ENCODE measurements at places on chromosomes 5 and 9.

GRCh38 chr9:16864649-16865434 lies 5.6 kb downstream of the BNC2 start:
- no peak for DNase-seq

GRCh38 chr5:173498739-173499470 lies 117.5 kb downstream of the BOD1 start:
- peak; percentile 39 for DNase-seq

DNA sequence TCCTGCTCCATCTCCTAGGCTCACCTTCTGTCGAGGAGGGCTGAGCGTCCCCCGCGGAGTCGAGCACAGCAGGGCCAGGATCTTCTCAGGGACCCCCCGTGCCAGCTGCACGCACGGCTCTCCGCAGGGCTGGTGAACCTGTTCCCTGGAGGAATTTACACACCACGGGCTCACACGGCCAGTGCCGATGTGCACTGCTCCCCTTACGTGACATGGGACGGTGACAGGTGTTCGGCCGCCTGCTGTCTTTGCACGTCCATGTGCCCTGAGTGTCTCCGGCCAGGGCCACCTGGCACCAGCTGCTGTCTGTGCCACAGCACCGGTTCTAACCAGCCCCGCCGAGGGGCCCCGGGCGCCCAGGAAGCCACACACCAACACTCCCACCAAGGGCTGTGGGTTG lies 8.7 kb upstream of the AGPAT2 start:
- DNase-seq: no peak

GRCh38 chr5:132774406-132774805 lies 2.6 kb downstream of the SEPTIN8 start:
- DNase-seq: no peak

GRCh38 chr5:76762484-76762883 lies 46.6 kb downstream of the F2R start:
- no peak for DNase-seq

DNA sequence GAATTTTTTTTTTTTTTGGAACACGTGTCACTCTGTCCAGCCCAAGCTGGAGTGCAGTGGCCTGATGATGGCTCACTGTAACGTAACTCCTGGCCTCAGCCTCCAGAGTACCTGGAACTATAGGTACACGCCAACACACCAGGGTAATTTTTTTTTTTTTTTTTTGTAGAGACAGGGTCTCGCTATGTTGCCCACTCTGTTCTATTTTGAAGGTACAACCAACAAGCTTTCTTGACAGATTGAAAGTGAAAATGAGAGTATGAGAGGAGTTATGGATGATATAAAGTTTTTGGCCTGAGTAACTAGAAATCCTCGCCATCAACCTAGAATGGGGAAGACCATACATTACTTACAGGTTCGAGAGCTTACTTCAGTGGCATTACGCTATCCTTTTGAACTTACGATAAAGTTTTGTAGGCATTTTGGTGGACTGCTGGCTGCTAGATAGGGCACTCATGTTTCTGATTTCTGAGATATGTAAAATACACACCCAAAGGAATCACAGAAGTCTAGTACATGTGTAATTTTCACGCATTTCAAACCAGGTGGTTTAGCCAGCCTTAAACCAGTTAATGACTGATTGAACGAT lies 806 bp upstream of the CDC42SE2 start:
- peak; percentile 57 for DNase-seq

All from right kidney (tissue), 9 donors.